CD4-positive, alpha-beta T cell treated with Interleukin-12 subunit alpha and Interleukin-12 subunit beta, for 1 hour (primary cell): ENCODE measurements at places on chromosomes 7 and 10.

DNA sequence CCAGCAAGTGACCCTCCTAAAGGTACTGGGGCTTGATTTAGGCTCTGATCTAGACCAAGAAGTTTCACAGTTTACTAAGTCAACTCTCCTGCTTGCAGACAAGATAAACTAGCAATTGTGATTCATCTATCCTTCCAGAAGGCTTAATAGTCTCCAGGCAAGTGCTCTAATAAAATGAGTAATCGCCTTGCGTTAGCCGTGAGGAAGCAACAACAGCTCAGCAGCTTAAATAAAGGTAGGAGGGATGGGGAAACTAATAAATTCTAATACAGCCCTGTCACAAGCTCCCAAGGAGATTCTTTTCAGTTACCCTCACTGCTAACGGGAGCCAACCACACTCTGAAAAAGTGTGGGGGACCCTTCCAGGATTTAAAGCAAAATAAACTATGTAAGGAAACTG, 48.4 kb downstream of the FRMD4A start:
- no peak for DNase-seq

DNA sequence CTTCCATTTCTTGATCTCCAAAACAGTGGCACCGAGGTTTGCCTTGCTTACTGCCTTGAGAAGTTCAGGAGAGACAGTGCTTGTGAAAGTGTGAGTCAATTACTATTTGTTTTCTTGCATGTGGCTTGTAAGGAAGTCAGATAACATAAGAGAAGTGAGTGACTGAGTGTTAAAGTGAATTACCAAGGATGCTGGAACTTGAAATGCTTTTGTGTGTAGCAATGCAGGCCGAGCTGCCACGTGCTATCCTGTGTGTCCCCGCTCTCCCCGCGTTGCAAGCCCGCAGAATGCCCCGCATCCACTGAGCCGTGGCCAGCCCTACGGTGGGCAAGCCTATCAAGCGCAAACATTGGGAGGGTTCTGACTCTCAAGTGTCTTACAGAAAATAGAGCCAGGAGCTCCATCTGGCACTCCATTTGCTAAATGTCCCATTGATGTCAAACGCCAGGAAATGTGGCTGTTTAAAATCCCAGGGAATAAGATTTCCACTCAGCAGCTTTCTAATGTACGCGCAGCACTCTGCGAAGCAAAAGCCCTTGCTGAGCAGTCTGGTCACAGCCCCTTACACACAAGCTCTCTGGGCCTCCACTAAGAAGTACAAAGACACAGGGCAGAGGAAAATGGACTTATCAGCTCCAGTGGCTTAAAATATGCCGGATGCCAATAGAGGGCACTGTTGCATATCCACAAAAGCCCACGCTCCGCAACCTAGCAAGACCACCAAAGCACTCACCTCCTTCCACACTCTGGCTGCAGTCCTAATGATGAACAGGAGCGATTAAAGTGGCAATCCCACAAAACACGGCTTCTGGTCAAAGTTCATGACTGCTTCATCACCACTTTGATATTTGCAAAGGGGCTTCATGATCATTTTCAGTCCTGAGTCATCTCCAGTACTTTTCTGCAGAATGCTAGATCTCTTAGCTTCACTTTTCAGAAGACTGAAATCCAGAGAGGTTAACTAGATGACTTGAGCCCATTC, 158.0 kb upstream of the ITGB1 start:
- peak; percentile 70 for DNase-seq

- DNase-seq: no peak
Measured at GRCh38 chr10:47095848-47096612, 184.8 kb downstream of the PTPN20 start.

- no peak for DNase-seq
Measured at GRCh38 chr10:9819756-9820494, 1197.7 kb upstream of the CELF2 start.

DNA sequence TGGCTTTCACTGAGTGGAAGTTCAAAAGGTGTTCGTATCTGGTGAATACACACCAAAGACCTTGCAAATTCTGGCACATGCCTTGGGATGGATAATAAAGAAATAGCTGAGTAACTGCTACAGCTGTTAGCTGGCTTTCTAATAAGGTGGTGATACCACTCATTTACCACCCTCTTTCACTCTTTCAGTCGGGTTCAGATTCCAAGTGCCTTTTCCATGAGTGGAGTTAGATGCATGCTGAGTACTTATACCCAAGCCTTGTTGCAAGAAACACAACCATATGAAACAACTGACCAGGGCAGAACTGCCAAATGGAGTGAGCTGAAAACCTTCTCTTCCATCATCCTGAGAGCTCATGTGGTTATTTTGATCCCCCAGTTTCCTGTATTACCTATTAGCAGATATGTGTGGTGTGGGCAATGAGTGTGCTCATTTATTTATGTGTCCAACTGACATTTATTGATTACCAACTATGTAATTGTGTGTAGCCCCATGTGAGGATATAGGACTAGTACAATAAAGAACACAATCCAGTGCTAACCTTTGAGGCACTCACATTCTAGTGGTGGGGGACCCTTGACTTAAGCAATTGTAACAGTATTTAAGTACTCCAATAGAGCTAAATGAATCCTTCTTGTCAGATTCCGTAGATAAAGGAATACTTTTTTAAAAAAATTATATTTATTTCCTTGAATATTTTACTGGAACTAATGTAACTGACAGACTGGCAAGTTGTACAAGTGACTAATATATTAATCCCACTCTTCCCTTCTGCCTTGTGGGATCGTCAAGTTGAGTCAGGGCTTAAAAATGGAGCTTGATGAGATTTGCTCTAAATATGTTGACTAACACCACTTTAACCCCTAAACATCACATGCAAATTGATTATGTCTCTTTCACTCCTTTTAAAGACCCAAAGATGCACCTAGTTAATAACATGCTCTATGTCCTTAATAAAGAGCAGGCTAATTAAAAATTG, 124.7 kb downstream of the ARID5B start:
- DNase-seq: no peak

DNA sequence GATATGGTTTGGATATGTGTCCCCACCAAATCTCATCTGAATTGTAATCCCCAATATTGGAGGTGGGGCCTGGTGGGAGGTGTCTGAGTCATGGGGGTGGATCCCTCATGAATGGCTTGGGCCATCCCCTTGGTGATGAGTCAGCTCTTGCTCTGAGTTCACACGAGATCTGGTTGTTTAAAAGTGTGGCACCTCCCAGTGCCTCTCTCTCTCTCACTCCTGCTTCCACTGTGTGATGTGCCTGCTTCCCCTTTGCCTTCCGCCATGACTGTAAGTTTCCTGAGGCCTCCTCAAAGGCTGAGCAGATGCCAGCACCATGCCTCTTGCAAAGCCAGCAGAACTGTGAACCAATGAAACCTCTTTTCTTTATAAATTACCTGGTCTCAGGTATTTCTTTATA, 4.8 kb upstream of the GCK start:
- no peak for DNase-seq

DNA sequence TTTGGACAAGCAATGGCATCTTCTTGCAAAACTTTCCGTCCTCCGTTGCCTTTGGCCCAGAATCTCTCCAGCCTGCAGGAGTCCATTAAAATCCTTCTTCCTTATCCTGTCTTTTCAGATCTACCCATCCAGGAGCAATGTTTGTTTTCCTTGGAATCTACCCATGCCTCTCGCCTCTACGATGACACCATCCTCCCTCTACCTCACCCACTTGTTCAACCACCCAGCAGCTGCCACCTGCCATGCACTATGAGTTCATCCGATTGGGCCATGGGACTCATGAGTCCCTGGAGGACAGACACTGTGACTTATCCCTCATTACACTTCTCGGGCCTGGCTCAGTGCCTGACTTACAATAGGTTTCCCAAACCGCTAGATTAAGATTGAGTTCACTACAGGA, 26.8 kb upstream of the MGMT start:
- no peak for DNase-seq

- DNase-seq: no peak
Measured at GRCh38 chr10:106114656-106115186, 1049.8 kb downstream of the SORCS1 start.

DNA sequence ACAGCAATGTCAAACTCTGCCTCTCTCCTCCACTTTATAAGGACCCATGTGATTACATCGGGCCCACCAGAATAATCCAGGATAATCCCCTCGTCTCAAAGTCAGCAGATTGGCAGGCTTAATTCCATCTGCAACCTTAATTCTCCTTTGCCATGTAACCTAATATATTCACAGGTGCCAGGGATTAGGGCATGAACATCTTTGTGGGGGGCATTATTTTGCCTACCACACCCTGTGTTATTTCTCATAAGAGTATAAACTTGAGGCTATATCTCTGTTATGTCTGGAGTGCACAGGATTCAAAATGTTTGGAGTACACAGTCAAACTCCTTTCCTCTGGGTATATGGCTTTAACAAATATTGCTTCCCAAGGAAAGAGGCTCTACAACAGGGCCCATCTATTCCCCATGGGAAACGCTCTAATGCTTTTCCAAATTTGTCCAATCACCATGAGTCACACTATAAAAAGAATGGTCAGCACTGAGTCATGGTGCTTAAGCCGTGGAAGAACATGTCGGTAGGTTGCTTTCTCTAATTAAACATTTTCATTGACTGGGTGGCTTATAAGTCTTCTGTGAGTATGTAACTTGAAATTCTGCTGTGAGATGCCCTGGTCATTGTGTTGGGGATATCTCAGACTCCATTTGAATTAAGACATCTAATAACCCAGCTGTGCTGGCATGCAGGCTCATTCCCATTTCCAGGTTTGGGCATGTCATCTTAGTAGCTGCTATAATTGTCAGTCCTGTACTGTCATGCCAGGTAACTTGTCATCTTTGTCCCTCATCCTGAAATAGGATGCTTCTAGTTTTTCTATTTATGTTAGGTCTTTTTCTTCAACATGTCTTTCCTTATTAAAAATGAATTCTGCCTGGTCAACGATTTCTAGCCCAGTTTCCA, 11.5 kb upstream of the AKR1B10 start:
- DNase-seq: no peak

- DNase-seq: no peak
Measured at GRCh38 chr10:102001435-102002068, 54.4 kb downstream of the ARMH3 start.

DNA sequence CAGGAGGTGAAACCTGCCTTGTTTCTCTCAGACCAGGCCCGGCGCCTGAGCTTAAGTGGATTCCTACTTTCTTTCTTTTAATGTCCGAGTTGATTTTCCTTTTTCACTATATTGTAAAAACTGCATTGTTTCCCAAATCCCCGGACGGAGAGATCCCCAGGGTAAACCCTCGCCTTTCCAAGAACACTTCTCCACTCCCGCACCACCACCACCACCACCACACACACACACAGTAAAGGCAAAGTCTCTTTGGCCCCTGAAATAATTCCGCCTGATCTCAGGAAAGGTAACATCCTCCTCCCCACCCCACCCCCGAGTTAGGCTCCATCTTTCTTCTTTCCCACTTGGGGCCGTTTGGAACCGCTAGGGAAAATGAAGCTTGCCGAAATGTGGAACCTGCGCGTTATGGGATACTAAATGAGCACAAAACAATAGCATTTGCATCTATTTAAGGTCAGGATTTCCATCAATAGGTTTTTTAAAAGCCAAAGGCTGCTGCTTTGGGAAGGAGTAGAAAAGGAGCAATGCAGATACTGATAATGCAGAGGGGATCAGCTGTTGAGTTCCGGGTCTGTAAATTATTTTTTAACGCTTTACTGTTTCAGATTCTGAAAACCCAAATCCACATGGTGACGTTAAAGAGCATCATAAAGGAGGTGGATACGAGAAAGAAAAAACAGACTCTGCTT, 2.5 kb downstream of the HPSE2 start:
- no peak for DNase-seq

- no peak for DNase-seq
Measured at GRCh38 chr7:129041142-129042085, 13.5 kb downstream of the TNPO3 start.

- no peak for DNase-seq
Measured at GRCh38 chr10:52665821-52666220, 106.8 kb downstream of the MBL2 start.

GRCh38 chr10:108735380-108735779, 1187.9 kb downstream of the XPNPEP1 start:
- DNase-seq: no peak

- no peak for DNase-seq
Measured at GRCh38 chr7:157544980-157545680, 208.3 kb downstream of the DNAJB6 start.

- DNase-seq: no peak
Measured at GRCh38 chr7:128890306-128891109, 20.0 kb downstream of the KCP start.

GRCh38 chr7:25846722-25847121, 305.3 kb upstream of the NFE2L3 start:
- no peak for DNase-seq

GRCh38 chr10:114609518-114610426, 48.3 kb downstream of the ABLIM1 start:
- no peak for DNase-seq

- no peak for DNase-seq
Measured at GRCh38 chr10:13699216-13699615, 112.5 kb downstream of the PRPF18 start.

- no peak for DNase-seq
Measured at GRCh38 chr7:50056131-50056530, 36.9 kb downstream of the ZPBP start.

- no peak for DNase-seq
Measured at GRCh38 chr7:50210706-50211115, 93.8 kb upstream of the IKZF1 start.

GRCh38 chr10:24292304-24293293, 83.7 kb downstream of the KIAA1217 start:
- no peak for DNase-seq

DNA sequence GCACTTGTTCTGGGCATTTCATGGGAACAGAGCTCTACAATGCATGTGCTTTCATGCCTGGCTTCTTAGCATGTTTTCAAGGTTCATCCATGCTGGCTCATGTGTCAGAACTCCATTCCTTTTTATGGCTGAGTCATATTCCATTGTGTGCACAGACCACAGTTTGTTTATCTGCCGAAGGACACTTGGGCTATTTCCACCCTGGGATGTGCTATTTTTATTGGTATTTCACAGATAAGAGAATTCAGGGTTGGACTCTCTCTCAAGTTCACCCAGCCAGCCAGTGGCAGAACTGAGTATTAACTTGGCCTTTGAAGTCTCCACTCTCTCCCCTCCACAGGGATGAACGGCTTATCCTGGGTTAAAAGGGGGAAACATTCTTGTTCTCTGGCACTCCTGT, 190.7 kb upstream of the GPR26 start:
- DNase-seq: no peak

DNA sequence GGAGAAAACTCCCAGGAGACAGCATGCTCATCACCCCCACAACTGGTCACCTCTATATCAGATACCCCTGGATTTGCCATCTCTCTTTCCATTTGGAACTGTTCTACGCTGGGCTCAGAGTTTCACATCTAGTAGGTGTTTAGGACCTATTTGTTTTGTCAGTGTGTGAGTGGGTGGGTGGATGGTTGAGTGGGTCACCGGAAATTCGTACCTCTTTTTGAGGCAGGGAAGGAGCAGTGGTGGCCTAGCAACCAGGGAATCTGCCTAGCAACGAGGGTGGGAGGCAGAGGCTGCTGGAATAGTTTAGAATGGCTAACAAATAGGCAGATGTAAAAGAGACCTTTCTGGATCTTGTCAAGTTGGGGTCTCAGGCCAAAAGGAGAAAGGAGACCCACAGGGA, 23.2 kb upstream of the SLF2 start:
- DNase-seq: no peak
